ENCODE measurements at places on chromosomes 6 and 20.
A peak's percentile ranks its signal among the peaks of the same experiment; 100 is the strongest.

- peak; percentile 87 for DNase-seq
Measured at GRCh38 chr6:134173936-134174671, 121.7 kb upstream of the SLC2A12 start.

- no peak for DNase-seq
Measured at GRCh38 chr6:44180886-44181285, 22.3 kb downstream of the CAPN11 start.

DNA sequence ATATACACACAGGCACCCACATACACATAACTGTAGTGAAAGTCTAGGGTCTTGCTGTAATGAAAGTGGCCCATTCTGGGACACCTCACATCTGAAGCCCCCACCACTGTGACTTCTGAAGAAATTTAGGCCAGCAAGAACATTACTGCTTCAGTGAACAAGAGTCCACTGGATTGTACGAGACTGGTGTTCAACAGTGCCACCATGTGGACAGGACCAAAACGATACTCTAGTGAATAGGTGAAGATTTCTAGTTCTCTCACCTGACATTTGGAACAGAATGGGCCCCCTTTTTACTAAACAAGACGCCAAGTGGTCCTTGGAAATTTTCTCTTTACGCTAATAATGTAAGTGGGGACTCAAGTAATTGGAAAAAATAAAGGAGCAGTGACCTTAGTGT, 156.9 kb downstream of the MAFB start:
- DNase-seq = no peak

- DNase-seq = no peak
Measured at GRCh38 chr6:158850807-158851115, 31.6 kb upstream of the EZR start.

GRCh38 chr20:53606364-53606985, 12.8 kb upstream of the ZNF217 start:
- DNase-seq = no peak

DNA sequence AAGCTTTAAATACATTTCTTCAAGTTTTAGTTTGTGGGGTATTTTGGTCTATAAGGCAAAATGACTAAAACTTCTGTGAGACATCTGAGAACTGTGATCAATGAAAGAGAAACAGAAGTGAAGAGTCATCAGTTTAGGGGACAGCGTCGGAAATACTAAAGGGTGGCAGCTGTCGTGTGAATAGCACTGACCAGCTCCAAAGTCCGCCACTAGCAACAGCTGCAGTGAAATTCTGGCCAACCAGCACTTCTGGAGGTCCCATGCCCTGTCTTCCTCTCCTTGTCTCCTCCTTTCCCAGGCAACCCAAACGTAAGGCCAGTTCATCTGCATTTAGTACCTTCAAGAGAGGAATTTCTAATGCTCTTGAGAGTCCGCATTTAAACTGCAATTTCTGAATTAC, 87.5 kb downstream of the DACT2 start:
- DNase-seq = no peak

DNA sequence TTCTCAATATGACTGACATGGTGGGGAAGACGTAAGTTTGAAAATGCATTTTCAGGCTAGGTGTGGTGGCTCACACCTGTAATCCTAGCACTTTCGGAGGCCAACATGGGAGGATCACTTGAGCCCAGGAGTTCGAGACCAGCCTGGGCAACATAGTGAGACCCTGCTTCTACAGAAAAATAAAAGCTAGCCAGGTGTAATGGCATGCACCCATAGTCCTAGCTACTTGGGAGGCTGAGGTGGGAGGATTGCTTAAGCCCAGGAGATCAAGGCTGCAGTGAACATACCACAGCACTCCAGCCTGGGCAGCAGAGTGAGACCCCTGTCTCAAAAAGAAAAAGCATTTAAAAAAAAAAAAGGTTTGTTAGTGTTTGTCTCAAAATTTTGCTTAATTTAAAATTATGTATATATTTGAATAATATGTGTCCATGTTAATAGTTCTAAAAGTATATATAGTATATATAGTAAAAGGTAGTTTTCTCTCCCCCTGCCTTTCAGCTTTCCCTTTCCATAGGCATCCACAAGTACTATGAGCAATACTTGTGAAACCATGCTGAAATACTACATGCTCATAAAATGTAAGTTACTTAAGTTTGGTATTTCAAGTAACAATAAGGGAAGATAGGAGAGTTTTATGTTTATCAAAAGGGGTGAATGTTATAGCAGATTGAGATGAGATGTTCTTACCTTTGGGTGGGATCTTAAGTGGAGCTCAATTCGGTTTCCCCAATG, 15.1 kb downstream of the PTPRA start:
- DNase-seq = no peak

DNA sequence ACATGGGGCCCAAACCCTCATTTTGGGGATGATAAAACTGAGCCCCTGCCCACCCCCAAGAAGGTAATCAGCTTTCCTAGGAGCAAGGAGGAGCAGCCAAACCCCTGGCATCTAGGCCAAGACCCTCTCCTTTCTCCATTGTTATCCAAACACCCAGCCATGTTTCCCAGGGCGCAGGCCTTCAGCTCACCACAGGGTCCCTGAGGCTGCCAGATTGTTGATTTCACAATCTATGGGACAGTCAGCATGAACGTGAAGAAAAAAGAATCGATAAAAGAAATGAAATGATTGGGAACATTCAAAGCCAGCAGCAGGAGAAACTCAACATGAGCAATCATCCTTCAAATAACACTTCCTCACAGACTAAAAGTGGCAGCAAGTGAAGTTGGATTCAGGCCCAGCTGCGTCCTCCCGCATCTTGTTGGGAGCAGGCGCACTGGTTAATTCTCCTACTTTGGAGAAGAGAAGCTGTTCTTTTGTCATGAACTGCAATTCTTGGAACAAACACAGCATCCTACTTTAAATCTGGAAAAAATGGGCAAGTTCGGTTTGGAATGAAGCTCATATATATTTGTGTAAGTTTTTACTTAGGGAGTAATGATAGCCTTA, 241.8 kb upstream of the PRDM1 start:
- DNase-seq = no peak

GRCh38 chr20:32566379-32567374, 18.5 kb downstream of the NOL4L start:
- no peak for DNase-seq

- no peak for DNase-seq
Measured at GRCh38 chr6:53813096-53813495, 18.3 kb downstream of the LRRC1 start.

- DNase-seq = no peak
Measured at GRCh38 chr6:157462956-157463742, 82.2 kb downstream of the ZDHHC14 start.

- no peak for DNase-seq
Measured at GRCh38 chr6:112049996-112050395, 3.9 kb upstream of the CCN6 start.

DNA sequence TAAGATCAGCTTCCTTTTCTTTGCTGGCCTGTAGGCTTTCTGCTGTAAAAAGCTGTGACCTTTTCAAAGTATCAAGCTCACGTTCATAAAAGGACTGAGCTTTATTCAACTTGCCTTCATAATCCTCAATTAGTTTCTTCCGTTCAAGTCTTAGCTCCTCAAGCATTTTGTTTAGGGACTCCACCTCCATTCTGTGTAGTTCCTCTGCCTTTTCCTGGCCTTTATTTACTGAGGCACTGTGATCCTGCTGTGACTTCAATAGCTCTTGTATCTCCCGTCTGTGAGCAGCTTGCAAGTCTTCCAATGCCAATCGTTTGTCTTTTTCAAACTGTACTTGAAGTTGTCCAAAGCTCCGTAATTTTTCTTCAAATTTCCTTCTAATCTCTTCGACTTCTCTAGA, 54.4 kb downstream of the FAM184A start:
- peak; percentile 18 for DNase-seq

- DNase-seq = no peak
Measured at GRCh38 chr6:130252527-130253237, 29.9 kb upstream of the SAMD3 start.

DNA sequence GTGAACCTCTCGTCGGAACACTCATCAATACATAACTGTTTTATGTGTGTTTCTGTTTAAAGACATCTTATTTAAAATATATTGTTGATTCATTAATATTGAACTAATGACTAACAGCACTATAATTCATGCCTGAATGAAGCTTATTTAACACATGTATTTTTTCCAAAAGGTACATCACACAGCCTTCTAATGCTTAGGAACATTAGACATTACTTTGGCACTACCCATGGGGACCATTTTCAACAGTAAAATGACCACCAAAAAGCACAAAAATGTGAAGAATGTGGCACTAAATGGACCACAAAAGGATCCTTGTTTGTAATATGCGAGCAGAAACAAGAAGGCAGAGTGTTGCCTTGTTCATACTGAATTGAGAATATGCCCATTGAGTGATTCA, 109.2 kb downstream of the CEP57L1 start:
- DNase-seq = no peak

- no peak for DNase-seq
Measured at GRCh38 chr6:56808871-56809359, 146.0 kb upstream of the BEND6 start.

- DNase-seq = no peak
Measured at GRCh38 chr6:64013011-64013410, 377.4 kb downstream of the PHF3 start.

- peak; percentile 6 for DNase-seq
Measured at GRCh38 chr6:81863123-81863522, 110.6 kb upstream of the TENT5A start.

- no peak for DNase-seq
Measured at GRCh38 chr20:45427236-45428149, 11.6 kb downstream of the PIGT start.

DNA sequence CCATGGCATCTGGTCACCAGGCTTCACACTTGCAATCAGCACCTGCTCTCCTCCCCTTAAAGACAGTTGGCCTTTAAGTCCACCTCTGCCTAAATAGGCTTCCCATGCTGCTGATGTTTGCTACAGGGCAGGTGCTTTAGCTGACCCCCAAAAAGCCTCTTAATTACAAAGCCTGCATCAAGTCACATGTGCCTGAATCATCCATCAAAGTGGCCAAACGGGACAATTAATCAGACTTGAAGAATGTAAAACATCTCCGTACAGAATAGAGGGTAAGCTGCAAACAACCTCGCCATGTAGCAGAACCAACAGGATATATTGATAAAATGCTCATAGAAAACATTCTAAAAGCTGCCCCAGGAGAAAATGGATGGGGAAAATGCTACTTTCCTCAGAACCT, 7.4 kb downstream of the LY86 start:
- no peak for DNase-seq

DNA sequence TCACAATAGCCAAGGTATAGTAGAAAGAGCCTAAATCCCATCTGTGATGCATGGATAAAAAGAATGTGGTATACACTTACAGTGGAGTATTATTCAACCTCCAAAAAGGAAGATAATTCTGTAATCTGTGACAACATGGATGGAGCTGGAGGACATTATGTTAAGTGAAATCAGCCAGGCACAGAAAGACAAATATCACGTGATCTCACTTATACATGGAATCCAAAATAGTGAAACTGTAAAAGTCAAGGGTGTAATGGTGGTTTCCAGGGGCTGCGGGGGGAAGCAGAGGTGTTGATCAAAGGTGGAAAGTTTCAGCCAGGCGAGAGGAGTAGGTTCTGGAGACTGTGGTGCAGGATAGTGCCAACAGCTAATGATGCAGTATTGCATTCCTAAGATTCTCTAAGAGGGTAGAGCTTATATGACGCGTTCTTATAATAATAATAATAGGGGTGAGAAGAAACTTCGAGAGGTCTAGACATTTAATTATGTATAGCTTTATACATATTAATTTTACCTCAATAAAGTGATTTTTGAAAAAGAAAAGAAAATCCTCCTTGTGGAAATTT, 246.1 kb downstream of the FOXA2 start:
- no peak for DNase-seq

- DNase-seq = no peak
Measured at GRCh38 chr6:30091577-30092381, 16.2 kb upstream of the RNF39 start.

DNA sequence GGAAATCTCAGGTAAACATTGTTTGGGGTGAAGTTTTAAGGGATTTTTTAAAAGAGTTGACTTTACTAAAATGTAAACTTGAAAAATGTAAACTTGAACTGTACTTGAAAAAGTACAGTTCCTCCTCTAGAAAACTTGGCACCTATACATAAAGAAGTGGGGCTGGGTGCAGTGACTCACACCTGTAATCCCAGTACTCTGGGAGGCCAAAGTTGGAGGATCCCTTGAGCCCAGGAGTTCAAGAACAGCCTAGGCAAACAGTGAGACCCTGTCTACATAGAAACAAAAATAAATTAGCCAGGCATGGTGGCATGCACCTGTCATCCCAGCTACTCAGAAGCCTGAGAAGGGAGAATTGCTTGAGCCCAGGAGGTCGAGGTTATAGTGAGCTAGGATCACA, 7.2 kb downstream of the BTBD9 start:
- no peak for DNase-seq

- DNase-seq = no peak
Measured at GRCh38 chr6:44951253-44951747, 376.8 kb upstream of the RUNX2 start.

- no peak for DNase-seq
Measured at GRCh38 chr6:150145830-150146229, 3.0 kb downstream of the PPP1R14C start.

DNA sequence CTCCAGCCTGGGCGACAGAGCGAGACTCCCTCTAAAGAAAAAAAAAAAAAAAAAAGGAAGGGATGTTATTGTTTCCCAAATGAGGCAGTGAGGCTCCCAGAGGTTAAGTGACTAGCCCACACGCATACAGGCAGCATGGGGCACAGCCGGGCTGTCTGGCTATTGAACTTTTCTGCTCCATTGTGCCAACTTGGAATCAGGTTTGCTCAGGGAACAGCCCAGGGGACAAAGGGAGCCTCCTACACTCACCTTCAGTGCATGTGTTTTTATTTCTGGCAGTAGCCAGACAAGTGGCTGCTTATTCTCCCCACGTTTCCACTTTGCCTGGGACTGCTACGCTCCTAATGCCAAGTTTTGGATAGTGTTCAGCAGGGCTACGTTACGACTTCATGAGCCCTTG, 10.7 kb downstream of the ETV7 start:
- no peak for DNase-seq

GRCh38 chr6:16412982-16413381, 174.6 kb downstream of the GMPR start:
- DNase-seq = no peak

DNA sequence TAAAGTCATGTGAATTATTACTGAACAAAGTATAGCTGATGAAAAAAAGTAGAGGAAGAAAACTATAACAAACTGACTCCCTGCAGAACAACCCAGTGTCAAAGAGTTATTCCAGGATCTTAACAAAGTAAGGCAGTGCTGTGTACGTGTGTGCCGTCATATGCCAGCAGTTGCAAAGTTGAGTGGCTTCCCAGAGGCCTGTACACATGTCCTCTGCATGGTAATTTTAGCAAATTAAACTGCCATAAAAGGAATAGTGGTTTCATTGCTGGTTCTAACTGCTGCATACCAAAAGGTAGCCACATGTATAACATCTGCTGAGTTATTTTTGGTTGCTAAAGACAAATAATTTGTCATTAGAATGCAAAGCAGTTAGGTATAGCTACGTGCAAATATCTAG, 44.8 kb downstream of the RIPOR2 start:
- no peak for DNase-seq

- DNase-seq = no peak
Measured at GRCh38 chr20:56360133-56360907, 1.5 kb downstream of the FAM210B start.

- no peak for DNase-seq
Measured at GRCh38 chr6:87794922-87795885, 93.2 kb upstream of the AKIRIN2 start.

- no peak for DNase-seq
Measured at GRCh38 chr6:170034294-170034693, 256.6 kb downstream of the DLL1 start.

Data from neuronal stem cell (in vitro differentiated cells).